Activated CD8-positive, alpha-beta memory T cell treated with anti-CD3 and anti-CD28 coated beads for 36 hours (primary cell): ENCODE measurements at places on chromosomes 5 and 9. TPM values are rescaled to one million over a fixed set of nuclear protein-coding genes. Genes with fewer than 3 reads are reported as not detected.

IRX4 gene
- total RNA-seq: not detected

DELE1 gene
- 49.0 TPM for total RNA-seq

TRIM36 gene
- total RNA-seq: 0.15 TPM

JAKMIP2 gene
- total RNA-seq: 1.3 TPM

ZFYVE16 gene
- 9.2 TPM for total RNA-seq

GPR21 gene
- total RNA-seq: not detected

SIT1 gene
- total RNA-seq: 63.7 TPM

CTNND2 gene
- total RNA-seq: not detected

LECT2 gene
- not detected for total RNA-seq

GLRA1 gene
- not detected for total RNA-seq

CDH6 gene
- total RNA-seq: not detected

SLIT3 gene
- 0.76 TPM for total RNA-seq
